Amniotic stem cell (primary cell): ENCODE measurements at places on chromosomes 7 and 10.
A peak's percentile ranks its signal among the peaks of the same experiment; 100 is the strongest.

- DNase-seq: no peak
Observed at GRCh38 chr7:110877016-110877415, 213.9 kb upstream of the LRRN3 start.

GRCh38 chr10:105598207-105598606 is 957.1 kb downstream of the SORCS3 start:
- no peak for DNase-seq

- no peak for DNase-seq
Observed at GRCh38 chr10:28367929-28368484, 65.1 kb upstream of the MPP7 start.

GRCh38 chr10:50653758-50654157 is 30.0 kb upstream of the SGMS1 start:
- no peak for DNase-seq

DNA sequence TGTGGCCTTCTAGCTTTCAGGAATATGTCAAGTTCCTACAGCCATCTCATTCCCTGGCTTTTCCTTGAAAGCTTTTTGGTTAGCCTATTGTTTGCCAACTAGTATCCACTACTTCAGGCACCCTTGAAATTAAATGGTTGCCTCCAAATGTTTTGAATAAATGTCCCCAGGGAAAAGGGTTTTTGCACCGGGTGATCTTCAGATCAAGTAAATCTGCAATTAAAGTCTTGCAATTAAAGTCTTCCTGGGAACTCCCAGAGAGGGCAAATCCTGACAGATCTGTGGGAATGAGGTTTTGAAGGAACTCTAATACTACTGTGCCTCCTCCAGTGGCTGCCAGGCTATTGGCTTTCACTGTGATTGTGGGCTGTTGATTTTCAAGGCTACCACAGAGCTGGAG is 17.7 kb upstream of the ZNRF2 start:
- DNase-seq: no peak

GRCh38 chr7:1729773-1730172 is 59.7 kb downstream of the ELFN1 start:
- no peak for DNase-seq

- no peak for DNase-seq
Observed at GRCh38 chr10:70905071-70906021, 17.0 kb upstream of the PCBD1 start.

DNA sequence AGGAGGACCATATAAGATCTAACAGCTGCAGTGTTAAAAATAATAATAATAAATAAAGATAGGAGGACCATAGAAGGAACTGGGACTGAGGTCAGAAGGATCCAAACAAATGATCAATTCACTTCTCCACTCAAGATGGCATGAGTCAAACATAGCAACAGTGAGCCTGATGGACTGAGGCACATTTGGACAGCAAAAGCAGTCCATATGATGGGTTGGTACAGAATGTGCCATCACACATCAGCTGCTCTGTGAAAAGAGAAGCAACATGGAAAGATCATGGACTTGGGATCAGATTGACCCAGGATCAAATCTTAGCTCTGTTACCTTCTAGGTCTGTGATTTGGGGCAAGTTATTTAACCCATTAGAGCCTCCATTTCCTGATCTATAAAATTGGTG is 188.9 kb upstream of the KMT2E start:
- DNase-seq: no peak

- DNase-seq: no peak
Observed at GRCh38 chr10:78936412-78937342, 132.1 kb upstream of the ZMIZ1 start.

- peak; percentile 45 for DNase-seq
Observed at GRCh38 chr10:124741281-124741921, 2.8 kb downstream of the FAM53B start.

DNA sequence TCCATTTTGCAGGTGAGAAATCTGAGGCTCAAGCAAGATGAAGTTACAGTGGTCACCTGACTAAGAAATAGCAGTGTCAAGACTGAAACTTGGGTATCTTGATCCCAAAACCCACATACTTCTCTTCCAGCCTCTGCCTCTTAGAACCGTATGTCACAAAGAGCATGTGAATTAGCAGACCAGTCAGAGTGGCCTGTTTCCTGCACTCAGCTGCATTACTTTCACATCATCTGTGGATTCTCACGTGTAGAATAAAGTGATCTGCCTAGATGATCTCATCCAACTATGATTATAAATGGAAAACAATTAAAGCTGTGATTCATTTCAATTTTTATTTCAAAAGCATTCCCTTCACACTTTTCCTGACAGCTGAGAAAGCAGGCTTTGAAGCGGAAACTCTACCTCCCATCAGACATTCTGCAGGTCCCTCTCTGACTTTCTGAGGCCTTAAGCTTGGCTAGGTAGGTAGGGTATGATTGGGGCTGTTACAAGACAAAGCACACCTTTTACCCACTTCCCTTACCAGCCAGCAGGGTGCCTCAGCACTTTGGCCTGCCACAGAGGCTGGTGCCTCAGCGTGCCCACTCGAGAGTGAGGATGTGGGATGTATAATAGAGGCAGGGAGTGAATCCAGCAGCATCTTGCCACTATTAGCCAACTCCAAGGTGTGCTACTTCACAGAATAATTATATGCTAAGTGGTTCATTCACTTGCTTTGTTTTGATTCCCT is 70.2 kb upstream of the PDE1C start:
- DNase-seq: no peak

GRCh38 chr10:124529661-124530214 is 68.1 kb downstream of the LHPP start:
- DNase-seq: no peak

GRCh38 chr10:121836171-121836570 is 91.7 kb downstream of the ATE1 start:
- no peak for DNase-seq

DNA sequence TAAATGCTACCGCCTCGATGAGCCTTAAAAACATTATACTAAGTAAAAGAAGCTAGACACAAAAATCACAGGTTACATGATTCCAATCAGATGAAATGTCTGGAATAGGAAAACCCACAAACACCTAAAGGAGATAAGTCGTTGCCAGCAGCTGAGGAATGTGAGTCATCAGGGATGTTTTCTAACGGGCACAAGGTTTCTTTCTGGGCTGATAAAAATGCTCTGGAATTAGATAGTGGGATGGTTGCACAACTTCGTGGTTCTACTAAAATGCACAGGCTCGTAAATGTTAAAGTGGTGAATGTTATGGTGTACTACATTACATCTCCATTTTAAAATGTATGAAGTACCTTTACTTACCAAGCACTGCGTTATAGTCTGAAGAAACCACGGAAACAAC is 9.7 kb downstream of the ABLIM1 start:
- DNase-seq: peak; percentile 45

GRCh38 chr7:596819-597182 is 77.2 kb upstream of the PDGFA start:
- DNase-seq: no peak

DNA sequence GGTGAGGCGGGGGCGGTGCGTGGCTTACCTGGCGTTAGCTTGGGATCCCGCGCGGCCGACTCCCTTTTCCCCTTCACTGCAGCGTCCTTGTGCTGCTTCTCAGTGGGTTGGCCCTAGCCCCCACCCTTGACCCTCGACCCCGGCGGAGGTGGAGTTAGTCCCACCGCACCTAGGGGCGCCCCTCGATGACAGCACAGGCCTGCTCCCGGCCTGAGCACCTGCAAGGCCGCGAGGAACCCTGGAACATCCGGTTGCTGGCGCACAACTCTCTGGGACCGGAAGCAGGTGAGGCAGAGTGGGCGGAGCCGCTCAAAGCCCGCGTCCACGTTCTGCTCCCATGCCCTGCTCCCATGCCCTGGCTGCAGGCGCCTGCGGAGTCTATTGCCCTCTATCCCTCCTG is 266.9 kb downstream of the USP6NL start:
- no peak for DNase-seq

GRCh38 chr10:44788147-44789129 is 122.7 kb upstream of the TMEM72 start:
- DNase-seq: no peak

DNA sequence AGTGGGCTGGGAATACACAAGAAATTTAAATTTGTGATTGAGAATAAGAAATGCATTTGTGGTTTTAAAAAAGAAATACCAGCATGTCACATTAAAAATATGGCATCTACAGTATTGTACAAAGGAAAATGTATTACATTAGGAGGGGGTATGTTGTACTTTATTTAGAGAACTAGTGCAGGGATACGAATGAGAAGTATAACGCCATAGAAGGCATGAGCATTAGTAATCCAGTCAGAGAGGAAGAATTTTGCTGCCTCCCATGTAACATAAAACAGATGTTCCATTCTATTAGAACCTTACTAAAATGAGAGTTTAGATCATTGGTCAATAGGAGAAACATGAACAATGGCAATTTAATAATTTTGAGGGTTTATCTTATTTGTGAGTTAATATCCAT is 182.2 kb downstream of the ADK start:
- DNase-seq: peak; percentile 26

DNA sequence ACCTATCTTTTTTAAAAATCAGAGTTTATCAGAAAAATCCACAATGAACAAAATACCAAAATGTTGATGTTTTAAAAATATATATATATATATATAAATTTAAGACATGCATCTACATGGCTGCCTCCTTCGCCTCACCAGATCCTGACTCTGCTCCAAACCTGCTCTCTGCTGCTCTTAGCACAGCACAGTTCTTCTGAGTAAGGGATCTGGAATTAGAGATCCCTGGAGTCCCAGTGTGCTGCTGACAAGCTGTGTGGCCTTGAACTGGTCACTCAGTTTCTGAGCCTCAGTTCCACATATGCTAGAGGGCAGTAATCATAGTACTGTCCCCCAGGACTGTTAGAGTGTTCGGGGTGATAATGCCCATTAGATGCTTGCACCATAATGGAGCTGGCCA is 53.1 kb upstream of the AQP1 start:
- no peak for DNase-seq

DNA sequence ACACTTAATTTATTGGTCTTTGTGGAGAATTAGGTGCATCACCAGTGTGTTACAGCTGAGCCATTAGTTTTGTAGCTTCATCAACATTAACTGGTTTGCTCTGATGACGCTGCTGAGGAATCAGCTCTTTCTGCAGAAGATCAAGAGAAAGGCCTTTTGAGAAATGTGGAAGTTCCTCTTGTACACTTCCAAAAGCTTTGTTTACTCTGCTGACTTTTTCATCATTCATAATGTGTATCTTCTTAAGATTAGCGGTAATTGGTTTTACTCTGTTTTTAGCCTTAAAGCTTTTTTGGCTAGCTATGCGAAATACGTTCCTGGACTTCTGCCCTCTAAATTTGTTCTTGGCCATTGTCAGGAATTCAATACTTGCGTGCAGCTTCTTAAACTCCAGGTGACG is 8.2 kb upstream of the PHYH start:
- no peak for DNase-seq

GRCh38 chr7:155109121-155109520 is 39.0 kb downstream of the HTR5A start:
- DNase-seq: no peak

DNA sequence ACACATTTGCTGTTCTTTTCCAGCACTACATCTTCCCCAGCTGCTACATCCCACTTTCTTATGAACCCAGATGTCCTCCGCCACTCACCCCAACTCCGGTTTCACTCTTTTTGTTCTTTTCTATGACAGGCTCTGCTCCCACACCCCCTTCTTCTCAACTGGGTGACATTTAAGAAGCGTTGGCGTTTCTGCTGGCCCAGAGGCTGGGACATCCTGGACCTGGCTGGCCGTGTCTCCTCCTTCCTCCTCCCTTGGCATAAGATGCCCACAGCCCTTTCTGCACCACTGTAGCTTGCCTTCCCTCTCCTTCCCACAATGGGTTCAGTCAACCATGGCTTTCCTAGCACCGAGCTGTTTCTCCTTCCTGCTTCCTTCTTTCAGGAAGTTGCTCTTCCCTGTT is 9.4 kb upstream of the CALML5 start:
- no peak for DNase-seq

DNA sequence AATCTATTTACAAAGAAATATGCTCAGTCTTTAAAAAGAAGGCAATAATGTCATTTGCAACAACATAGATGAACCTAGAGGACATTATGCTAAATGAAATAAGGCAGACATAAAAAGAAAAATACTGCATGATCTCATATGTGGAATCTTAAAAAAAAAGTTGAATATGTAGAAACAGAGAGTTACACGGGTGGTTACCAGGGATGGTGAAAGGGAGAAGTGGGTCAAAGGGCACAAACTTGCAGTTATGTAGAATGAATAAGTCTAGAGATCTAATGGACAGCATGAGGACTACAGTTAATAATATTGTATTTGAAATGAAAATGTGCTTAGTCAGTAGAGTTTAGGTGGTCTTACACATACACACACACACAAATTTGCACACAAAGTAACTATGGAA is 88.2 kb upstream of the CCDC71L start:
- no peak for DNase-seq

DNA sequence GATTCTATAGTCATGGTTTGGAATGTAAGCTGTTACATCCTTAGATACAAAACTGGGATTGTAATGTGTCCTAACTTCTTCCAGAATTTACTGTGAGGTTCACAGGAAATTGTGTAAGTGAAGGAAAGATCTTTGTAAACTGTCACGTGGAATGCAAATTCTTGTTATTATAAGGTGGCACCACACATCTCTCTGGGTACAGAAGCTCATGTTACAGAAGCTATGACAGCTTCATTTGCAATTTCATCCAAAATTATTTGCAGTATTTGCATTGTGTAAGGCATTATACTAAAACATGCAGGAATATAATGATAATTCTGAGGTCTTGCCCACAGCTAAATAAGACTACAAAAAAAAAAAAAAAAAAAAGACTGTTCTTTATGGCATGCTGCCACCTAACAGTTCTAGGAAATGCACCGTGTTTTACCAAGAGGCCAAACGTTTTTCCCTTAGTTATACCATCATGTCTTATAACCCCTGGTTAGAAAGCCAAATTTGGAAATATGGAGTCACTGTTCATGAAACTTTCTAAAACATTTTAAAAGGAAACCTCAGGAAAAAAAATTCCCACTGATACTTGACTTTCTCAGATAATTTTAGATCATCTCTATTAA is 17.6 kb downstream of the MINDY3 start:
- no peak for DNase-seq

GRCh38 chr7:32088451-32088881 is 18.3 kb upstream of the PDE1C start:
- DNase-seq: no peak

GRCh38 chr10:42637648-42638054 is 719 bp downstream of the ZNF33B start:
- no peak for DNase-seq

DNA sequence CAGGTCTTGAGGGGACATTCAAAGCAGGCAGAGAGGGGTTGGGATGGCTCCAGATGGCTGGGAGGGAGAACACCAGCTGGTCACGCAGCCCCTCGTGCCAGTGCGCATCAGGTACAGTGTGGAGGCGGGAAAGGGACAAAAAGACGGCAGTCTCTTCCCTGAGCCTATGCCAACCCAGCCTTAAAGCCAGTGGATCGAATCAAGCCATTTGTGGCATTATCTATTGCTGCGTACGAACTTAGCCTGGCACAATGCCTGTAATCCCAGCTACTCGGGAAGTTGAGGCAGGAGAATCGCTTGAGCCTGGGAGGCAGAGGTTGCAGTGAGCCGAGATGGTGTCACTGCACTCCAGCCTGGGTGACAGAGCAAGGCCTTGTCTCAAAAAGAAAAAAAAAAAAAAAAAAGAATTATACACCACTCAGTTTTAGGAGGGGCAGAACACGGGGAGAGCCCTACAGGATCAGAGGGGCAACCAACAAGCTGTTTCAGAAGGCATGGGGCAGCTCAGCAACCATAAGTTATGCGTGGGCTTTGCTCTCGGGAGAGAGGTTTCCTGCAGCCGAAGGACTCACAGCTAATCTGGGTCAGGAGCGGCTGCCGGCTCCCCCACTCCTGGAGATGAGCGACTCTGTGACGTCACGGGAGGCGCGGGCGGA is 356 bp upstream of the NDUFB2 start:
- peak; percentile 87 for DNase-seq

- no peak for DNase-seq
Observed at GRCh38 chr7:37007268-37007667, 283.0 kb upstream of the AOAH start.
